ENCODE measurements at places on chromosomes 12 and 14.

DNA sequence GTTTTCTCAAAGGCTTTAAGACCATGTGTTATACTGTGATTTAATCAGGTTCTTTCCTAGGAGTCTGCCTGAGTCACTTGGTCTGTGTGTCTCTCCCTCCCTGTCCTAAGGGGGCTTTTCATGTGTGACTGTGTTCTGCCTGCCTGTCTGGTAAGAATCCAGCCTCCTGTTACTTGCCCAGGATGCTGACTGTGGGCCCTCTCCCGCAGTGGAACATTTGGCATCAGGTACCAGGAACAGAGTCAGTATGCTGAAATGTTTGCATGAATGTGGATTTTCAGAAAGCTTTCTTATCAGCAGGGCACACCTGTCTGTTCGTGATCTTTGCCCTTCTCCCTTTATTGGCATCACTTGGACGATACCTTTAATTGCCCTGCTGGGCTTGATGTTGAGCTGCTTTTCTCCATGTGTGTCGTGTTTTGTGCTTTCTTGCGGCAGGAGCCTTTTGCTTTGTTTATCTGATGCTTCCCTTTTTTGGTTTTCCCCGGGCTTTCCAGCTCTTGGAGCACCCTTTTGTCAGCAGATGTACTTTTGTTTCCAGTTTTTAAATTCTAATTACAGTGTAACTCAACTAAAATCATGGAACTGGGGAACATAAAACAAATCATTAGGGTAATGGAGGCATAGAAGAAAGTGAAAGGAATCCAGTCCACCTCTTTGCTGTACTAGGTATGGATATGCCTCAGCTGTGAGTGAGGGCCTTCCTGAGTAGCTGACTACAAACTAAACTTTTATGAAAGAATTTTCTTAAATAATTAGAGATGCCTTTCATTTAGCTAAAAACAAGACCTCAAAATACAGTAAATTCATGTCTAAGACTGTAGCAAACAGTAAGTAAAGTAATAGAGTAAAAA, 72.5 kb downstream of the TRAF3 start:
- DNase-seq = peak; percentile 44

DNA sequence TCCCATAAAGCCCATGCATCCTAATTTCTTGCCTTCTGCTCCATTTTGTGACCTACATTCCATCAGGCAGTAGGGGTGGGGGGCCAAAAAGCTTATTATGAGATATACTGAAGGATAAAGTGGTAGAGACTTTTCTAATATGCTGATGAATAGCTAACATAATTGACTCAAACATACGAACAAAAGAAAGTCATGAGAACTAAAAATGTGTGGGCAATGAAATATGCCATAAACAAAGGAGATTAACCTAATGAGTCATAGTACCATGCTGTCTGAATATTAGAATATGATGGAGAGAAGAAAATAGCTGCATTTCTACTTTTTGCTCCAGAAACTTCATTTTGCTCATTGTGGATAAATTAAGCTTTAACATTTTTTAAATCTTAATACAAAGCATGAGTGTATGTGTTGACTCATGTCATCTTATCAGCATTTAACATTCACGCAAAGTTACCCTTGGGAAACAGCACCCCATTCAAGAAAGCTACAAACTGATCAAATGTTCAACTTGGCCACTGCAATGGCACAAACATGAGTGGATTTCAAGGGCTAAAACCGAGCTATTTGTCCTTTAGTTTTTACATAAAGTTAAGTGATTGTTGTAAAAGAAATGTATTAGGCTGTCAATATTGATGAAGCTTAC, 64.0 kb upstream of the DIO2 start:
- DNase-seq = peak; percentile 83

- no peak for DNase-seq
These were observed 6.9 kb upstream of the CREBL2 start for GRCh38 chr12:12604740-12605139.

DNA sequence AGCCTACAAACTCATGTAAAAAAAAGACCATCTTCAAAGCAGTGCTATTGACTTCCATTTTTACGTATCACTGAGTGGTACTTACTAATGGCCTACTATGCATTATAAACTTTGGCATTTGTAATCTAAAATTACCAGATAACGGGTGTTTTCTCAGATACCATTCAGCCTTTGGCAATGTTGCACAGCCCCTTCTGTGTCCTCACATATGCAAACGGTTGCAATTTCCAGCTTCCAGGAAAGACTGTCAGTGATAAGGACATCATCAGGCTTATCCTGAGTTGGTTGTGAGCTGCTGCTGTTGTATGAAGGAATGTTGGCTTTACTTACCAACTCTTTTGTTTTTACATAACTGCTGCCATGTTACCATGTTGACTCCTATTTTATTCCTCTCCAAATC, 1.6 kb upstream of the SLC6A13 start:
- DNase-seq = peak; percentile 17

DNA sequence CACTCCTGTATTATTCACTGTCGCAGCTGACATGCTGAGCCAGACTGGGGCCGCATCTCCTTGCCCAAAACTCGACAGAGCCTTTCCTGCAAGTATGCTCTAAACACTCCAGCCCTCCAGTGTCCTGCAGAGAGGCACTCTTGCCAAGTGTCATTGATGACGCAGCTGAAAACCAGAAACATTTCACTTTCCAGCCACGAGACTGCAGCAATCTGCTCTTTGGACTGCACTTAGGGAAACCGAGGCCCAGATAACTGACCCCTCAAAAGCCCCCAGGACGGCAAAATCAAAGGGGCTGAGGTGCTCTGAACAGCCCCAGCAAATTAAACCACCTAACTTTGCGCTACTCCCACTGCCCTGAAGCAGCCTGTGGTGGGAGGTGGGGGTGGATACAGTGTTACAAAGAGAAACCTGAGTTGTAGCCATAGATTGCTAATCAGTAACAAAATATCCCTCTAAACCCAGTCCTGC, 2.6 kb downstream of the CCDC85C start:
- DNase-seq = peak; percentile 58

DNA sequence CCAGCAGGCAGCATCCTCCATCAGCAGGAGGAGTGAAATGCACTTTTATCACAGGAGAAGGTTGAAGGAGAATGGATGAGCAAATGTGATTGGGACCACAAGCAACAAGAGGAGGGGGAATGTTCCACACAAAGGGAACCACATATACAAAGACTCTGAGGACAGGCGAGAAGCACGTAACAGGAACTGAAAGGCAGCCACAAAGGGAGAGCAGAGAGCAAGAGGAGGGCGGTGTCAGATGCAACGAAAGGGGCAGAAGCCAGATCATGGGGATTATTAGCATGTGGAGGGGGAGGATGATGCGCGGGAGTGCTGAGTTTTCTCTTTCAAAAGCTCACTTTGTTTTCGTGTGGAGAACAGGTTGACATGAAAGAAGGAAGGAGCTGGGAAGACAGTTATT, 241.1 kb downstream of the SPTSSA start:
- DNase-seq = no peak

DNA sequence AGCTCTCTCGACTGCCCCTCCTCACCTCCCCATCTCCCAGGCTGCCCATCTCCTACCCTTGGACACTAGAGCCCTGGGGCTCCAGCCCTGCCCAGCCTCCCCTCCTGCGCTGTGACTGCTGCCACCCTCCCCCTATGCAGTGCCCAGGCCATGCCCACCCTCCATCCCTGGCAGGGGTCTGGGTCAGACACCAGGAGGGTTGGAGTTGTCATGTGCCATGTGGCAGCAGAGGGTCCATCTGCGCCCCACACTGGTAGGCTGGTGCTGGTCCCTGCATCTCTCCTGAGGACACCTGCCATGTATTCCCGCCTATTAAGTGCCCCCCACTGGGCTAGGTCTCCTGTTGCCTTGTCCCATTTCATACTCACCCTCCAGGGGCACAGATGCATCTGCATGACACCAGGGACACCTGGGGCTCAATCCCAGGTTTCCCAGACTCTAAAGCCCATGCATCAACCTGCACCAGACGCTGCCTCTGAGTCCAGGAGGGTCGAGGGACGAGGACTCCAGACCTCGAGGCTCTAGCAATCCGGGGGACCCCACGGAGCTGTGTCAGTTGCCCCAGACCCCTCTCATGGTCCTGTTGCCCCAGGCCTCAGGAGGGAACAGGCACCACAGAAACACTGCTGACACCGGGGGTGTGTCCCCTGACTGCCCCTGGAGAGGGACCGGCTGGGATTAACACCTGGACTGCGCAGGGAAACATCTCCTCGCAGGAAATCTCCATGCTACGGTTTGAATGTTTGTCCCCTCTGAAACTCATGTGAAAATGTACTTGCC, 23.4 kb upstream of the SFSWAP start:
- DNase-seq = no peak

GRCh38 chr14:98503086-98503815, 768.7 kb downstream of the BCL11B start:
- DNase-seq = no peak

DNA sequence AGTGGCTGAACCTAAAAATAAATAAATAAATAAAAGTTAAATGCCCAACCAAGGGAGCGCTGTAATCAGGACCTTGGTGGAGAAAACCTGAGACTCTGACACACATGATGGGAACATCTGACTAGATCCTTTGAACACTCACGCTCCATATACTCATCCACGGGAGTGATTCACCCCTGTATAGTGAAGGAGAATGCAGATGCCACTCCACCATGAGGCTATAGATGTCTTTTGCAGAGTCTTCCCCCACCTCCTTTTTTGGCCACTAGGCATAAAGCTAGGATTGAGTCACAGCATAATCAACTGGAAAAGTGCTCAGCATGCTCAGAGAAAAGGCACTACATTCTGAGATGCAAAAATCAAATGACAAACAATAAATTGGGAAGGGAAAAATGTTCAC, 19.0 kb downstream of the ADAM20 start:
- no peak for DNase-seq

DNA sequence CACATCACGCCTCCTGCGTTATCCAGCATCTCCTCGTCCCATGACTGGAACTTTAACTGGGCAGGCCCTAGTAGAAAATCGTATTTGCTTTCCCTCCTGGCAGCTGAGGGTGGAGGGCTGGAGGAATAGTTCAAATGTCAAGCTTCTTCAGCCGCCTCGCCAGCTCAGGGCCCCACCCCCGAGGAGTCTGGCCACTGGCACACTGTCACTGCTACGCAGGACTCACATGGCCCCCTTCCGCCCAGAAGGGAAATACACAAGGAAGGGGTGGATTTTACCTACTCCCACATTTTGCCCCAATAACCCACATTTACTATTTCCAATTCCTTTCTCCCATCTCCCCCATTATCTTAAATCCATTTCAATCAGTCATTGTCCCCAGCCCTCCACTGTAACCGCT, 8.6 kb downstream of the SLC6A13 start:
- no peak for DNase-seq

GRCh38 chr12:38386205-38386985, 69.8 kb downstream of the ALG10B start:
- no peak for DNase-seq

- no peak for DNase-seq
These were observed 107.8 kb upstream of the ARID2 start for GRCh38 chr12:45621703-45622102.

GRCh38 chr12:2384029-2384386, 331.2 kb downstream of the CACNA1C start:
- peak; percentile 15 for DNase-seq

DNA sequence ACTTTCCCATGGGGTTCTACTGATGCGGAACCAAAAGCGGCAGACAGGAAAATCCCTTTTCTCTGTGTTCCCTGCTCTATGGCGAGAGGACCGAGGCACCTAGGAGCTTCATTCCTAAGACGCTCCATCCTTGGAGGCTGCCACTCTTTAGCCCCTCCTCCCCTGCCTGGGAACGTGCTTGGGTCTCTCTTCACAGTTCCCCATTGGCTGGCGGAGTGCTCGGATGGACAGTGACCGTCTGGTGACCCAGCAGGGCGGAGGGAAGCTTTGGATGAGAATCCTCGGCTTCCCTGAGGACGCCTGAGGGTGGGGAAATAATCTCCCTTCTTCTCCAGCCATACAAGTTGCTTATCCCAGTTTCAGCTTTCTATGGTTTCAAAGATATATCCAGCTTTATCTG, 37.3 kb downstream of the KCNA5 start:
- no peak for DNase-seq

- DNase-seq = no peak
These were observed 19.7 kb downstream of the SLC6A12 start for GRCh38 chr12:194276-194675.

DNA sequence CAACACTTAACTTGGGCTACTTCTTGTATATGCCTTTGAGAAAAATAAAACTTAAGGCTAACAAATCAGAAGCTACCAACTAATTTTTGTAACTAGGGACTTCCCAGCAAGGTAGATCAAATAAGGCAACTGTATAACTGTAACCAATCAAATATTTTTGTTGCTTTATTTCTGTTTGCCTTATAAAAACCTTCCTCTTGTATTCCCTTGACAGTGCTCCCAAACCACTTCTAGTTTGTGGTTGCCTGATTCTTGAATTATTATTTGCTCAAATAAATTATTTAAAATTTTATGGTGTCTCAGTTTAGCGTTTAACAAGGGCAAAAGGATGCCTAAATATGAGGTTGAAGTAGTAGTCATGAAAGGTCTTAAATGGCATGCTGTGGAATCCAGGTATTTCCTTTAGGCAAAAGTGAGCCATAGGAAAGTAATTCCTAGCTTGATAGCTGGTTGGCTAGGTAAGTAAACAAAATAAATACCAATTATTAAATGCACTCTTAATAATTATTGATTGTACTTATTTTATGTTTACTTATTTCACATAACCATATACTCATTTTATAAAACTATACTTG, 632.6 kb downstream of the RPL10L start:
- no peak for DNase-seq

DNA sequence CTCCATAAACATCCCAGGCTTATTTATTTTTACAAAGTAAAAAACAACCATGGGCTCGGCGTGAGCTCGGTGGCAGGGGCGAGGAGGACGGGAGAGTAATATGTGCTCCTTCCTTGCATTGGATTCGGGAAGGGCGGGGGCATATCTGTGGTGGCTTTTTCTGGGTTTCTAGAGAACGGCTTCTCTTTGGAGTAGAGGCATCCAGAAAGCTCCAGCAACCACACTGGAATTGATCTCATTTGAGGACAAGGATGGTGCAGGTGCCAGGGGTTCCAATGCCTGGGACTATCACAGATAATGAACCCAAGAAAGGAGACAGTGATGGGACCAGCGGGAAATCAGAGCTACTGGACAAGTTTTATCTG, 18.9 kb downstream of the ADGRD1 start:
- no peak for DNase-seq

DNA sequence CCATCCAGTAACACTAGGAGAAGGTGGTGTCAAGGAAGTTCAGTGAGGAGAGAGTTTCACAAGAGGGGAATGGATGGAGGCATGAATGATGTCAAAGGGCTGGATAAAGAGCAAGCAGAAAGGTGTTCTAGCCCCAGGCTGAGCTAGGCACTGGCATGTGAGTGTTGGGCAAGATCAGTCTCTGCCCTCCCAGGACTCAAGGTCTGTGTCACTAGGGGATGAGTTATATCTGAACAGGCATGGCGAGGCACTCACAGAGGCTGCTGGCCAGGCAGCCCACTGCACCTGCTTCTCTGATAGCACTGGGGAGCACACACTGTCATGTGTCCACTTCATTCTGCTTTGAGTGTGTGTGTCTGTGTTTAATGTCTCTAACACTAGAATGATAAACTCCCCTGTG, 903.8 kb downstream of the BCL11B start:
- DNase-seq = no peak
